ENCODE measurements at places on chromosomes 7 and 10. TPM values are rescaled to one million over a fixed set of nuclear protein-coding genes. Genes with fewer than 3 reads are reported as not detected.

GRCh38 chr7:94109556-94109955 lies 105.4 kb upstream of the BET1 start:
- no peak for DNase-seq

GRCh38 chr10:7361316-7361715 lies 49.5 kb downstream of the SFMBT2 start:
- no peak for DNase-seq

DNA sequence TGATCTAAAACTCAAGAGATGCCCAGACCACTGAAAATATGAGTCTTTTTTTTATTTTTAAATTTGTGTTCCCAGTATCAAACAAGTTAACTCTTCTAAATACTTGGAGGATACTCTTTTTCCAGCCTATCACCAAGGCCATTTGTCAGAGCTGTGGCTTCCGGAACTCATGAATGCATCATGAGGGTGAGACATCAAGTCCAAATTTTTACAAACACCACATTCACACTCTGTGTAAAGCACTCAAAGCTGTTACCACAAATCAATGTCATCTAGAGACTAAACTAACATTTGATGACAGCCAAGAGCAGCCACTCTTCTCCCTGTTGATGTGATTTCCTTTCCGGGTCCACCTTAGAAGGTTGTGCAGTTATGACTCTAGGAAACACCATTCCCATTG lies 43.8 kb upstream of the ARID5B start:
- DNase-seq = no peak

DNA sequence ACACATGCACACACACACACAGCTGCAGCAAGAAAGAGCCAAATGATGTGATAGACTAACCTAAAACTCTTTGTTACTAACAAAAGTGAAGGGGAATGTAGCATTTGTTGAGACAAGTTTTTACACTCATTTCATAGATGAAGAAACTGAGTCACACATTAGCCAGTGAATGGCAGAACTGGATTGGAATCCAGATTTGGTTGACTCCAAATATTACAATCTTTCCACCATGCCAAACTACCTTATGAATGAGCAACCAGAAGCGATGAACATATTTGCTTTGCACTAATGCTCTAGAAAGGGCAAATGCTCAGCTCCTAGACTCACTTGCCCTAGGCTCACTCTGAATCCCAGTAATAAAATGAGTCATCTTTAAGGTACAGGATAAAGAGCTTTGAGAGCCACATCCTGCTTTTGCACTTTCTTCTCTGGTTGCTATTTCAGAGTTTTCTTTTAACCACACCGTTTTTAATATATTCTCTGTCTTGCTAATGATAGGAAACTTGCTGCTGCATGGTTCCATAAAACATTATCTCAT lies 111.9 kb downstream of the GPAM start:
- DNase-seq = no peak

GRCh38 chr7:74479066-74479781 lies 25.5 kb downstream of the GTF2IRD1 start:
- no peak for DNase-seq

Gene TMEM236
- 0.07 TPM for total RNA-seq

Gene CCL24
- not detected for total RNA-seq

Gene C10orf105
- not detected for total RNA-seq

Data from glutamatergic neuron (in vitro differentiated cells).